ENCODE measurements at places on chromosomes 5 and 9.

DNA sequence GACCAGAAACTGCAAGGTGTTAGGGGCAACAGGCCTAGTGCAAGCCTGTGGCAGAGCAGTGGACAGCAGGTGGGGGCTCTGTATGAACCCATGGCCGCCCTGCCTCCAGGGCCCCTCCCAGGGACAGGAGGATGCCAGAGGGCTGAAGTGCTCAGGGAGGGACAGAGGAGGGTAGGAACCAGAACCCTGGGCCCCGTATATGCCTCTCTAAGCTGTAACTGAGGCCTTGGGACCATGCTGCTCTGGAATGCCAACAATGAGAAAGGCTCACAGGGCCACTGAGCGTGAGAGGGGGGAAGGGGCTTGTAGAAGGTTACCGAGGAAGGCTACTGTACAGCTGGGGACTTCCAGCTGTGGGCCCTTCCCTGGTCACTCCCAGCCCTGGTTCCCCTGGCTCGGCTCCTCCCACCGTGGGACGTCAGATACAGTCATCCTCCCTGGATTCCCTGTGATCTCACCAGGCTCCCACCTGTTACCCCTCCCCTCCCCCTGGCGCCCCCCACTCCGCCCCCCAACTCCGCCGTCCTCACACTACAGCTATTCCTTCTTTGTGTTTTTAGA, 21.1 kb downstream of the AQP7 start:
- no peak for DNase-seq

- no peak for DNase-seq
Observed at GRCh38 chr9:37897665-37898064, 6.3 kb downstream of the SLC25A51 start.

- no peak for DNase-seq
Observed at GRCh38 chr9:132046456-132046855, 33.2 kb downstream of the MED27 start.

- no peak for DNase-seq
Observed at GRCh38 chr9:37938121-37938891, 34.4 kb upstream of the SLC25A51 start.

GRCh38 chr9:124133727-124134126, 122.2 kb downstream of the LHX2 start:
- no peak for DNase-seq

- no peak for DNase-seq
Observed at GRCh38 chr9:29691145-29691544, 2117.9 kb upstream of the C9orf72 start.

GRCh38 chr5:31664566-31664965, 25.6 kb downstream of the PDZD2 start:
- no peak for DNase-seq

GRCh38 chr5:133957591-133957990, 10.8 kb downstream of the C5orf15 start:
- DNase-seq, result no peak

DNA sequence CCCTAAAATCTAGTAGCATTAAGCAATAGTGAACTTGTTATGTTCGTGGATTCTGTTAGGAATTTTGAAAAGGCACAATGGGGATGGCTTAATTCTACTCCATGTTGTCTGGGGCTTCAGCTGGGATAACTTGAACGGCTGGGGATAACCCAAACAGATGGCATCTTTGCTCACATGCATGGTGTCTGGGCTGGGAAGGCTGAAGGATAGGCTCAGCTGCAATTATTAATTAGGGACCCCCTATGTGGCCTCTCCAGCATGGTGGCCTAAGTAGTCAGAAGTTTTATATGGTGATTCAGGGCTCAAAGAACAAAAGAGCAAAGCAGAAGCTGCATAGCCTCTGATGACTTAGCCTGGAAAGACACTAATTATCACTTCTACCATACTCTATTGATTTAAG, 551.1 kb downstream of the PSAT1 start:
- DNase-seq, result no peak

DNA sequence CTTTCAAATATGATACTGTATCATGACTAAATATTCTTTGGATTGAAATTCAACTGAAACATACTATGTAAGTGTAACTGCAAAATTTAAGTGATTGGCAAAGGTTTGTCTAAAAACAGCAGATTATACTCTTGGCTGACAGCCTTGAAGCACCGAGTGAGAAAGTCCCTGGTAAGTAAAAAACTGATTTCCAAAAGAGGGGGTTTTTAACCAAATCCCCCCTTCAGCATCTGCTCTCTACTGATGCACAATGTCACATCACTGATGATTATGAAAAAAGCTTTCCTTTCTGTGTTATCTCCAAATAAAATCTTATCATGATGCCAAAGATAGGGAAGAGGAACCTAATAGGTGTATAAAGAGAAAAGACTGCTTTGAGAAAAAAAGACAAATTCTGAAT, 141.0 kb downstream of the MEF2C start:
- no peak for DNase-seq

GRCh38 chr9:94741866-94742265, 15.4 kb downstream of the AOPEP start:
- DNase-seq, result no peak

DNA sequence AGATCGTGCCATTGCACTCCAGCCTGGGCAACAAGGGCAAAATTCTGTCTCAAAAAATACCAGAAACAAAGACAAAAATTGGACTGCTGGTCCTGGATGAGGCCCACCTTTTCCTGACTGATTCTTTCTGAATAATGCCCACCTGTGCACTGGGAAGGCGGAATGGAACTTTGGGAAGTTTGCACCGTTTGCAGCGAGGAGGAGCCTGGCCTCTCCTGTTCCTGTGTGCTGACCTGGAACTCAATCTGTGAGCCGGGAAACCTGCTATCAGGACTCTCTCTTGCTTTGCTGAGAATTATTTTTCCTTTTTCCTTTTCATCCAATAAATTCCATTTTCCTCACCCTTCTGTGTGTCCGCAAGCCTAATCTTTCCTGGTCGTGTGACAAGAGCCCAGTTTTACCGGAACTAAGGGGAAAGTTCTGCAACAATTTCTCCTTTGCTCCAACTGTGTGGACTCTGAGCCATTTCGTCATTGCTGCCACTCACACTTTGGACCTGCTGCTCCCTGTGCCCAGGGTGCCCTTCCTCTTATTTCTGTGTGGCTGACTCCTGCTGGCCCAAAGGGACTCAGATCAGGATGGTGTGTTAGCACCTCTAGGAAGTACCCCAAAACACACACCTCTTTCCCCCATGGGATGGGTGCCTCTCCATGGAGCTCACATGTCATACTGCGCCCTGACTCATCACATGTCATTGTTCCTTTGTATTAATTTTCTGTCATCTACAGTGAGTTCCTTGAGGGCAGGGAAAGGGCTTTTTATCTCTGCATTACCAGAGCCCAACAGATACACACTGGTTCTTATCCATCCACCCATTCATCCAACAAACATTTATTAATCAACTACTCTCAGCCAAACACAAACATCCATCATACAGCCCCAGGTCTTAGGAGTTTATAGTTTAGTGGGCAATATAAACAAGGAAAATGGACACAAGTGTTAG, 4.7 kb upstream of the GLRX start:
- DNase-seq, result no peak

DNA sequence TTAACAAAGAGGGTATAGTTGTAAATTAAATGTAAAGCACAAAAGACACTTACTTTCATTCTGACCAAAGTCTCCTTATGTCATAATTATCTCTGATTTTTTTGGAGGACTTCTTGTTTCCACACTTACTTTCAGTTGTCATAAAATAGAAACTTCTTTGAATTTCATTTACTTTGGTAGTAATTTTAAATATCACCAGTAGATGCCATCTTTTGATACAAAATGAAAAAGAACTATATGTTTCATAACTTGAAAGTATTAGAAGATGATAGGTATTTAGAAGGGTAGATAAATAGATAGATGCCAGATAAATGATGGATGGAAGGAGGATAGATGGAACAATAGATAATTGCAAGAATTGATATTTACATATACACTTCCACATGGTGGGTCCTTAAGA, 1865.3 kb upstream of the CDH9 start:
- DNase-seq, result no peak

- no peak for DNase-seq
Observed at GRCh38 chr9:92467511-92467910, 14.8 kb downstream of the ASPN start.

- no peak for DNase-seq
Observed at GRCh38 chr5:133396187-133396741, 216.1 kb downstream of the FSTL4 start.

DNA sequence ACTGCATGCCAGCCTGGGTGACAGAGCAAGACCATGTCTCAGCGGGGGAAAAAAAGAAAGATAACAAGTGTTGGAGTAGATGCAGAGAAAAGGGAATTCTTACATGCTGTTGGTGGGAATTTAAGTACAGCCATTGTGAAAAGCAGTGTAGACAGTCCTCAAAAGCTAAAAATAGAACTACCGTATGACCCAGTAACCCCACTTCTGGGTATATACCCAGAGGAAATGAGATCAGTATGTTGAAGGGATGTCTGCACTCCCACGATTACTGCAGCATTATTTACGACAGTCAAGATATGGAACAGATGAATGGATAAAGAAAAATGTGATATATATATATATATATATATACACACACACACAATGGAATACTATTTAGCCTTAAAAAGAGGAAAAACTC, 225.3 kb upstream of the SLC24A2 start:
- no peak for DNase-seq

DNA sequence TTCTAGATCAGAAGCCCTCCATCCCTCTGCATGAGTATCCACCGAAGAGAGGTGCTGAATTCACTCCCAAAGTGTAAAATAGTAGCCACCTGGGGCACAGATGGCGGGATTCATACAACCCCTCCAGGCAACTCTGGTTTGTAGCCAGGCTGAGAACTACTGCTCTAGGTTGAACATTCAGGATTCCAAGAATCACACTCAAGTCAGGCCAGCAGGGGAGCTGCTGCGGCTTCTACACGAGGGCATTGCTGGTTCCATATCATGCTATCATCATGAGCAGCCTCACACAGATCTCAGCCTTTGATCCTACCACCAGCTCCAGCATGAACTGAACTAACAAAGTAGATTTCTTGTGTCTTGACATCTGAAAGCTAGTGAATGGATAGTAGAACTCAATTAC, 367.9 kb downstream of the DIRAS2 start:
- DNase-seq, result no peak

GRCh38 chr9:119349351-119349825, 19.8 kb downstream of the BRINP1 start:
- DNase-seq, result no peak

GRCh38 chr5:90967851-90968250, 409.3 kb downstream of the ADGRV1 start:
- no peak for DNase-seq

- no peak for DNase-seq
Observed at GRCh38 chr5:179866241-179867078, 7.8 kb upstream of the MRNIP start.

GRCh38 chr9:70480405-70480980, 66.0 kb upstream of the KLF9 start:
- DNase-seq, result peak; percentile 46

GRCh38 chr5:137531266-137531665, 32.1 kb upstream of the SPOCK1 start:
- no peak for DNase-seq

DNA sequence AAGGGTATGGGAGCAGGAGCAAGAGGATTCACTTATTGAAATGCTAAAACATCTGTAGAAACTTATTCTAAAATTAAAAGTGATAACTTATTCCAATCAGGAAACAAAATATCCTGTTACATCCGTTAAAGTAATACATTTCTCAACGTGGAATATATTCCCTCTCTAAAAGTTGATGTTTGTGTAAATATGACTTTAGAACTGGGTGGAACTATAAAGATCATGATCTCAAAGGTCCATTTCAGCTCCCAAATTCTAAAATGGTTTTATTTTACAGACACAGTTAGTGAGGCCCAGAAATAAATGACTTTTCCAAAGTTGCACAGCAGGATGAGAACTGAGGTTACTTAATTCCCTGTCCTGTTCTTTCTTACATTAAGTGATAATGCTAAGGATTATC, 21.1 kb downstream of the ISOC1 start:
- no peak for DNase-seq

DNA sequence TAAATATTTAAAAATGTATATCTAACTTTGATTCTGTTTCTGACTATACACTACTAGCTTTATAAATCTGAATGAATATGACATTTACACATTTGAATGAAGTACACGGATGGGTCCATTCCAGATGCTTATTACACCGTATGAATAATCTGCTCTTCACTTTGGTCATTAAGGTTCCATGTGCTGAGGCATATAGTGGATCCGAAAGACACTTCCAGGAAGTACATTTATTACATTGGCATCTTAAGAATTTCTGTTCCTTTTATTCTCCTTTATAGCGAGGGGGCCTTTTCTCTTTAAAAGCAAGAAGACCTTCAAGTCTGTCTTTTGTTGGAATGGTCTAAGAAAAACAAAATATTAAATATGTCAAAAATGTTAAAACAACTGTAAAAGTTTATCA, 147.6 kb downstream of the AUH start:
- no peak for DNase-seq

DNA sequence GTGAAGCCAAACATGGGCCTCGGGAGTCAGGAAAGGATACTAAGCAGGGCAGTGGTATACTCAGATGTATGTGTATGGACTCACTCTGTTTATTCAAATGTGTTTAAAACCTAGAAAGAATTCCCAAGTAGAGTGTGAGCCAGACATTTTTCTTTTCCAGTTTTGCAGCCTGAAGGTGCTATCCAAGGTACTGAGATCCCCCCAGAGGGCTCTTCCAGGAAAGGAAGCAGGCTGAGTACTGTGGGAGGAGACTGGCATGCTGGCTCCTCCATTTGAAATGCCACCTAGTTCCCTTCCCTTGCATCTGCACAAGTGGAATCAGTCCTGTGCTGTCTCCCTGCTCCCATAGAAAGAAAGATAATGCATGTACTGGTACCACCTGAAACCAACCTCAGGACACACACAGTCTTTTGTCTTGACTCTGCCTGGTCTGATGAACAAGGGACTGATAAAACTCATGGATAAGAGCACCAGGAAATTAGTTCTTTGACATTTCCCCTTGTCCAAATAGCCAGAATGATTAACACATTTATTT, 85.9 kb downstream of the HRH2 start:
- DNase-seq, result no peak

DNA sequence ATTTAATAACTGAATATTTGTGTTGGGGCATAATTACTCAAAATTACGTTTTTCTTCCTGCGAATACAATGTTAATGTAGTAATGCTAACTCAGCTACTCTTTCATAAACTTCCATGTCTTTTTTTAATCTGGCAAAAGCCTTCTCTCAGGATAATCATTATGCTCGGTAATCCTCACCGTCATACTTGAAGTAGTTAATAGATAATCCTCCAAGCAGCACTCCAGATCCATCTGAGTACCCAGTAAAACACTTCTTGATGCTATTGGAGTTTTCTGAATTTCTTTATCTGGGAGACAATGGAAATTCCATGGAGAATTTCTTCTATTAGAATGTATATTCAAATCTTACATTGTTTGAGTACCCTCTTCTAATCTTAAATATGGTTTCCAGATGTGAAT, 34.3 kb downstream of the PARP8 start:
- no peak for DNase-seq

GRCh38 chr5:180589771-180590542, 1.3 kb downstream of the SCGB3A1 start:
- no peak for DNase-seq

GRCh38 chr5:178994580-178995340, at the start of gene GRM6:
GRM6 (minus strand) TSS chr5:178995320; CDS start chr5:178994944, 376 bp downstream.
- no peak for DNase-seq
